AG09319 (cell line): ENCODE measurements at places on chromosomes 5 and 9.

- no peak for DNase-seq
Observed at GRCh38 chr5:40680741-40681362, 1.1 kb downstream of the PTGER4 start.

DNA sequence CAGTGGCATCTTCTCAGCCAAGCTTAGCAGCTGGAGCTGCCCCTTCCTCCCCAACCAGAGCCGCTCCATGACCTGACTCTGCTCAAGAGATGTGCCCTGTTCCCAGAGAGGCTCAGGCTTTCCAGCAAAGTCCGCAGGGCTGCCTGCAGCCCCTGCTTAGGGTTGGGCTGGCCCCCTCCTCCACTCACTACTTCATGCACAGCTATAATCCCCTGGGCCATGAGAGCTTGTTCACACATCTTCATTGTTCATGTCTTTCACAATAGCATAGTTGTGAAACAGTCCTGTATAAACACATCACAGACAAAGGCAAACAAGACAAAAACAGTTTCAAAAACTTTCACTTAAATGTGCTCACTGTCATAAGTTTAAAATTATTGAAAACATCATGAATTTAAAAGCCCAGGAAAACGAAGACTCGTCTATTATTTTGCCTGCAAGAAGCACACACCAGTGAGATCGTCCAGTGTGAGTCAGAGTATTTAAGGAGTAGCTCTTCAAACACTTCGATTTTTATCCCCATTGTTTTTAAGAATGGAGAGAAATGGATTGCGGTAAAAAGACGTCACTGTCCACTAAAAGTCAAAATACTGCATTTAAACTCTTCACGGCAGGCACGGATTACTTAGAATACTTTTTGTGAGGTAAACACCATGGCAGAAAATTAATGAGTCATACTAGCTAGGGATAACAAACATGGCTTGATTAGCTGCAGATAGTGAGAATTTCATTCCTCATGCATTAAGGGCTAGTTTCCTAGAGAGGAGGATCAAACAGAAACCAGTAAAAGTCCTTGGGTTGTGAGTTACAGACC is 40.7 kb upstream of the S1PR3 start:
- no peak for DNase-seq

- no peak for DNase-seq
Observed at GRCh38 chr5:112005623-112005930, 248.6 kb upstream of the NREP start.

DNA sequence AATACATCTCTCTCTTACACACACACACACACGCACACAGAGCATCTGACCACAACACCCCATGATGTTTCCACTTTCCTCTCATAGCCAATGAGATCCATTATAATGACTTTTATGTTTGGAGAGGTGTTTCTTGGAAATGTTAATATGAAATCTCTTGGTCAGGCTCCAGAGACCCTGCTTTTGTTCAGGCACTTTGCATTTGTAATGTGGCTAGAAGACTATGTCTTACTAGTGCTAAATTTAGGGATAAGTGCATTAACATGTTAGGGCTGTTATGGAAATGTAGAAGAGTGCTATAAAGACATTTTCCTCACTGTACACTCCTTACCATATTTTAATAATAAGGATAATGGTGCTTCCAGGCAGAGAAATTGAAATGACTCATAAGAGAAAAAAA is 3.8 kb downstream of the CDH9 start:
- DNase-seq = no peak

DNA sequence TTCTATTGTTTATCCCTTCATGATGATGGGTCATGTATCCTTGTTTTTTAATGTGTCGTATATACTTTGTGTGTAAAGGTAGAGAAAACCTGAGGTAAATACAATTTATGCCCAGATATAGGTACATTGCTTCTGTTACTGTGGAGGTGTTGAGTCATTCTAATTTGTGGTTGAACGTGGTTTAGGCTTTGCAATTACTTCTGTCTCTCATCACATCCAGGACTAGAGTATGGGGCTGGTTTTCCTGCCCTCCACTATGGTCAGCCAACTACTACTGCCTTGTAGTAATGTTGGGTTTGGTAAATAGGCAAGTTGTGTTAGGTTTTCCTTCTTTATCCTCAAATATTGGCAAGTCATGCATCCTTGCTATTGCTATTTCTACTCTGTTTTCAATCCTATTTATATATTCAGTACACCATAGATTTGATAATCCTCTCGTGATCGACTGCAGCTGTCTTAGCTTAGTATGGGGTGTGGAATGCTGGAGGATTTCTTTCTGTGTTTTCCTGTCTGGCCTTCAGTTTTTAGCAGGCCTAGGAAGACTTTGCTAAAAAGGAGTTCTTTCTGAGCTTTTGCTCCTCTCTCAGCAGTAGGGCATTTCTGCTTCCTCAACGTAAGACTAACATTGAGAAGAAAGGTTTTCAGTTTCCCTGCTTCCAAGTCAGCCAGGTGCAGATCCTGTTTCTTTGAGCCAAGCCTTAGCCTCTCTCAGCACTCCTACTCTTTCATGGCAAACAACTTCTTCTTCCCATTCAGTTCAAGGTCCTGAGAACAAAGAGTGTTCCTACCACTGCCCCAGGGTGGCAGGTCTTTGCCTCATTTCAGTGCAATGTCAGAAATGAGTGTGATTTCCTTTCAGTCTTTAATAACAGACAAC is 844.4 kb upstream of the CDH18 start:
- no peak for DNase-seq

GRCh38 chr5:57368010-57368409 is 114.6 kb downstream of the ACTBL2 start:
- no peak for DNase-seq

- DNase-seq = no peak
Observed at GRCh38 chr9:114207034-114207810, 51.9 kb downstream of the COL27A1 start.

DNA sequence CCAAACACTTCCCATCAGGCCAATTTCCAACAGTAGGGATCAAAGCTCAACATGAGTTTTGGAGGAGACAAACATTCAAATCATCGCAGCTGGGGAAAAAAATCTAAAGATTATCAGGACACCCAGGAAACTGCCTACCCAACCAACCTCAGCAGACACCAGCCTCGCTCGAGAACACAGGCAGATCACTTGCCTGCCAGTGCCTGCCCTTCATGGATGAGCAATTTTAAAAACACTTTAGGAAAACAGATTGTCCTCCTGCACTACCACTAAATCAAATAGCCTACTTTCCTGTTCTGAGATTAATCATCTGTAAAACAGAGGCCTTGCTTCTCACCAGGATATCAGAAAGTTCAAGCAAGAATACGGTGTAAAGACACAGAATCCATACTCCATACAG is 14.7 kb upstream of the TMEM174 start:
- no peak for DNase-seq

DNA sequence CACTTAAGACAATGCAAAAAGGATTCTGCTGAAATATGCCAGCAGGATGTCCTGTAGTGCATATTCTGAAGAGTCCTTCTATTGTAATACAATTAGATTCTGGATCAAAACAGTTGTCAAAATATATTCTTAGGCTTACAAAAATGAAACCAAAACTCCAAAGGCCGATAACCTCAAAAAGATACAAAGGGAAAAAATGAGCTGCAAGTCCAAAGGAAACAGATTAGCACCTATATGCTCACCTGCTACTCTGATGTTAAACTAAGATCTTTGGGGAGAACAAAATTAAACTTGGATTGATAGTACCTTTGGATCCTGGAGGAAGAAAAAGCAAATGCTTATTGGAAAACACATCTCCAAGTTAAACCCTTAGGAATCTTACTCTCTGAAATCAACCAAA is 397.1 kb downstream of the SPATA31D1 start:
- DNase-seq = no peak

DNA sequence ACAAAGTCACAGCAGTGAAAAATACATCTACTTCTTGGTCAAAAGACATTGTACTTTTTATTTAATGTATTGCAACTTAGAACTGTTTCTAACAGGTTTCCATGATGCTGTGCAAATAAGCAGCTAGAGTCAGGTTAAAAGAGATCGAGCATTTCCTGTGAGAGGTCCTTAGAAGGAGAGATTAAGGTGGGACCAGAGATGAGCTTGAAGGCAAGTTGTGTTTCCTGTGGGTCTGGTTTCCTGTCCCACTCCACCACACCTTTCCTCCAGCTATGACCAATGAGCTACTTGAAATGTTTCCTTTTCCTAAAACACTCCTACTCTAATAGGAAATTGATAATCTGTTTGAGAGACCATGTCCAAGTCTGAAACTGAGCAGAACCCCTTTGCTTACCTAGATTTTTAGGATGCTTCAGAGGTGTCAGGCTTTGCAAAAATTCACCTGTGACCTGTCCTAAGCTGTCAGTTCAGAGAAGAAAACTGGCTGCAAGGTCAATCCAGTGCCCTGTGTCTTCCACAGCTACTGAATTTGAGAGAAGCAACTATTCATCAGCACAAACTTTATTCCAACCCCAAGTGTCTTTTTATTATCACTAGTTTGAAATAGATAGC is 13.1 kb upstream of the RLN1 start:
- no peak for DNase-seq

GRCh38 chr5:144141585-144141984 is 28.9 kb downstream of the YIPF5 start:
- no peak for DNase-seq

- DNase-seq = no peak
Observed at GRCh38 chr9:135790356-135790755, 88.4 kb downstream of the KCNT1 start.

DNA sequence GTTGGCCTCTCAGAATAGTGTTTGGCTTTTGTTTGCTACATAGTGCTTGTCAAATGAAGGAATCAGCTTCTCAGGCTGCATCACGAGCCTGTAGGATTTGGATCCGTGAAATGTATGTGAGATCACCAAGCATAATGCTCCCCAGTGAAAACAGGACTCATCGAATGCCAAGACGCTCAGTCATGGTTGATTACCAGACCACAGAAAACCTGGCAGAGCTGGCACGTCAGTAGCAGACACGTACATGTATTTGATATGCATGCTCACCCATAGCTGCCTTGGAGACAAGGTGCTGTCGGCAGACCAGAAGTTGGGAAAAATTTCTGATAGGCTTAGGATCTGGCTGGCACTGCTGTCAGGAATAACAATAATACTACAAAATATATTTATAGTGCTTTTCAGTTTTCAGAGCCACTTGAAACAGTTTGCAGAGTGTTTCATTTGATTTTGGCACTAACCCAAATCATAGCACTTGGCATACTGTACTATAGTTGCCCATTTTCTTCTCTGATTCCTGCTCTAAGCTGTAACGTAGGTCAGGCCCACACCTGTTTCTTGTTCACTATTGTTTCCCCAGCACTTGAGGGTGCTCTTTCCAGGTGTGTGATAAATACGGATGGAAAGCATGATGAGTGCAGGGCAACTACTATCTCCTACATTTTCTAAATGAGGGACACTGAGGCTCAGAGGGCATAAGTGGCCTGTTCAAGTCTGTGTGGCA is 226.1 kb downstream of the NR3C1 start:
- peak; percentile 72 for DNase-seq

- no peak for DNase-seq
Observed at GRCh38 chr9:94153905-94154304, 69.6 kb downstream of the PTPDC1 start.

GRCh38 chr9:87671925-87672324 is 54.0 kb upstream of the CTSL start:
- DNase-seq = no peak

GRCh38 chr9:16970321-16970720 is 99.9 kb upstream of the BNC2 start:
- DNase-seq = peak; percentile 58

DNA sequence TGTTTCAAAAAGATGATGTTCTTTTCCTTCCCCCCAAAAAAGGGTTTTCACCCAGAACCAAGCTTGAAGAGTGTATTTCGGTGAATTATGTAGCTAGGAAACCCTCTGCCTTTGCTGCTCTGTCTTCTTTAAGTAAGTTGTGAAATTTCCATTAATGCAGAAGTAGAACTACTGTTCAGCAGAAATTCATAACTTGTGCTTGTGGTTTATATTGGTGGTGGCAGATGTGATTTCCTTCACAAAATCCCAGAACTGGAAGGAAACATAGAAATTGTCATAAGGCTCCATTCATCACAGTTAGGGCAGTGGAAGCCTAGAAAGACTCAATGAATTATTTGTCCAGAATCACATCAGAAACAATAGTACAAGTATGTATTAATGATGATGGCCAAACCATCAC is 42.1 kb upstream of the DAB2 start:
- no peak for DNase-seq

- no peak for DNase-seq
Observed at GRCh38 chr9:18824095-18824666, 208.8 kb downstream of the SAXO1 start.

DNA sequence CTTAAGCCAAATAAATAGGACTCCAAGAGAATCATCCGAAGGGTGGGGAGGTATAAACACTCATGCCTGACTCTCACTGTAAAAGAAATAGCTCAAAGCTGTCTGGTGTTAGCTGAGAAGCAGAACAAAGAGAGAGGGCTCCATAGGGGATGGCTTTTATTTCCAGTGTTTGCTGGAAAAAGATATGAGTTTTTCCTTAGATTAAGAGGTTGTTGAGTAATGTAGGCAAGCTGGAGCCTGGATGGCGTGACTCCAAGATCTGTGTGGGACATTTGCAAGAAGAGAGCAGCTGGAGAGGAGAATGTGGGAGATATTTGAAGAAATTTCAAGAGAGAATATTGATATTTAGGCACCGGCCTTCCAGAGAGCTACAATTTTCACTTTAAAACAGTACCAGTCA is 793.7 kb upstream of the RGMB start:
- DNase-seq = no peak

DNA sequence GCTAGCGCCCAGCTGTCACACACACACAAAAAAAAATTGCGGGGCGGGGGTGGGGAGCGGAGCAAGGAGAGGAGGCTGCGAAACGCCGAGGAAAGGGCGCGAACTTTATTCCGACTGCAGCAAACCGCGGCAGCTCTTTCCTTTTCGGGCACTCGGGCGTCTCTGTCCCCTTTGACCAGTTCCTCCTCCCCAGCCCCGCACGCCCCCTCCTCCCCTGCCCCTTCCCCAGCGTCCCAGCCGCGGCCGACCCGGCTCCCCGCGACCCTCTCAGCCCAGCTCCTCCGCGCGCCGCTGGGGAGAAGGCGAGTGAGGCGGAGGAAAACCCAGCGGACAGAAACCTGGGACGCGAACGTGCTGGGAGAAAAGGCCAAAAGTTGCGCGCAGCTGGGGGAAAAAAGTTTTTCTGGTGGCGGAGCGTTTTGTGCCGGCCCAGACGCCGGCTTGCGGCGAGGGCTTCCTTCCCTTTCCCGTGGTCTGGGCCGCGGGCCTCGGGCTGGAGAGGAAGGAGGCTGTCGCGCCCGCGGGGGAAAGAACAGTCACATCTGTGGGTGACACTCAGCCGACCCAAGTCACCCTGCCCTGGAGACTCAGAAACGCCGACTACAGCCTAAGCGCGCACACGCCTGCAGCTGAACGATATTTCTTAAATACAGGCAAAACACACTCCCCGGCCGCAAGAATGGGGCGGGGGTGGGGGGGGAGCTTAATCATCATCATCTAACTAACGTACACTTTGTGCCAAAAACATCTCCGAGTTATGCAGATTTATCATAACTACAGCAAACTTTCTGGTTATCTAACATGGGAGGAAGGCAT is 1.1 kb upstream of the BNC2 start:
- DNase-seq = peak; percentile 61

GRCh38 chr9:82412586-82413305 is 424.2 kb downstream of the SPATA31D1 start:
- DNase-seq = no peak
